ENCODE measurements at places on chromosomes 11 and 22. TPM values are rescaled to one million over a fixed set of nuclear protein-coding genes. Genes with fewer than 3 reads are reported as not detected.

GRCh38 chr11:113248702-113249490 lies 65.5 kb upstream of the TTC12 start:
- no peak for DNase-seq

Gene LMNTD2
- total RNA-seq = 1.1 TPM

Gene TRIM66
- total RNA-seq = 4.6 TPM

DNA sequence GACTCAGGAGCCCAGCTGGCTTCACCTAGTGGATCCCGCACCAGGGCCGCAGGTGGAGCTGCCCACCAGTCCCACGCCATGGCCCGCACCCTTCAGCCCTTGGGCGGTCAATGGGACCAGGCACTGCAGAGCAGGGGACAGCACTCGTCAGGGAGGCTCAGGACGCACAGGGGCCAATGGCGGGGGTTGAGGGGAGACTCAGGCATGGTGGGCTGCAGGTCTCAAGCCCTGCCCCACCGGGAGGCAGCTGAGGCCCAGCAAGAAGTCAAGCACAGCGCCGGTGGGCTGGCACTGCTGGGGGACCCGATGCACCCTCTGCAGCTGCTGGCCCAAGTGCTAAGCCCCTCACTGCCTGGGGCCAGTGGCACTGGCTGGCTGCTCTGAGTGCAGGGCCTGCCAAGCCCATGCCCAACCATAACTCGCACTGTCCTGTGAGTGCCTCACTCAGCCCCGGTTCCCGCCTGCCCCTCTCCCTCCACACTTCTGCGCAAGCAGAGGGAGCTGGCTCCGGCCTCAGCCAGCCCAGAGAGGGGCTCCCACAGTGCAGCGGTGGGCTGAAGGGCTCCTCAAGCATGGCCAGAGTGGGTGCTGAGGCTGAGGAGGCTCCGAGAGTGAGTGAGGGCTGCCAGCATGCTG lies 111.7 kb upstream of the PGR start:
- DNase-seq = no peak

Gene ARRB1
- total RNA-seq = 11.1 TPM

DNA sequence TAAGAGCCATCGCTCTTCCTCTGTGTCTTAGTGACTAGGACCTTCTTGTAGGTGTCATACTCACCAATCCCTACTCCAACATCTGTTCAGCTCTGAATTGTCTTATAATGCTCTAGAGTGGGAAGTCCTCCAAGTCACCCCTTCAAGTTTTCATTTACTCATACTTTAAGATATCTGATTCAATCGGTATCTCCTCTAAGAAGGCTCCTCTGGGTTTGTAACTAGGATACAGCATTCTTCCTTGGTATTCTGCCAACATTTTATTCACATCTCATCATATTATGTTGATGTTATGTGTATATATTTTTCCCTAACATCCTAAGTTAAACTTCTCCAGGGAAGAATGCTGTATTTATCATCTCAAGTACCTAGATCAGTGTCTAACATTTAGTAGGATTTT lies 662.1 kb downstream of the NTM start:
- no peak for DNase-seq

Gene TSSK2
- not detected for total RNA-seq

Gene NCF4
- total RNA-seq = 17.6 TPM

Gene KRTAP5-1
- not detected for total RNA-seq
